ENCODE measurements at places on chromosomes 12 and 14. TPM values are rescaled to one million over a fixed set of nuclear protein-coding genes. Genes with fewer than 3 reads are reported as not detected.
A peak's percentile ranks its signal among the peaks of the same experiment; 100 is the strongest.

The PPM1H gene
- total RNA-seq, result 1.5 TPM

The PLEKHH1 gene
- total RNA-seq, result 8.0 TPM

The LRRC10 gene
- not detected for total RNA-seq

- no peak overlapping the region for H3K27ac ChIP-seq
- H3K4me1 ChIP-seq, result no peaks in the 10 kb centered on the region
These were observed 341.6 kb upstream of the SFSWAP start for GRCh38 chr12:131369094-131369845.

- no peaks in the 10 kb centered on the region for H3K27me3 ChIP-seq
- no peaks in the 10 kb centered on the region for H3K36me3 ChIP-seq
- H3K27ac ChIP-seq, result no peak overlapping the region
- no peaks in the 10 kb centered on the region for H3K4me1 ChIP-seq
- DNase-seq, result no peak
These were observed 57.5 kb upstream of the PIWIL1 start for GRCh38 chr12:130280231-130280630.

GRCh38 chr12:111034083-111034885 is 113.9 kb upstream of the MYL2 start:
- DNase-seq, result no peak
- peaks cover 22% of the 10 kb centered on the region for H3K4me1 ChIP-seq
- peaks cover 33% of the 10 kb centered on the region for H3K27me3 ChIP-seq
- H3K27ac ChIP-seq, result no peak within 1 kb of the TSS
- peak within 1 kb of the TSS; percentile 36 for H3K4me3 ChIP-seq

The ZDHHC22 gene
- total RNA-seq, result 1.9 TPM

The RASAL1 gene
- not detected for total RNA-seq

GRCh38 chr14:35576260-35576659 is 42.3 kb downstream of the INSM2 start:
- no peaks in the 10 kb centered on the region for H3K36me3 ChIP-seq
- H3K27me3 ChIP-seq, result no peaks in the 10 kb centered on the region
- DNase-seq, result no peak
- H3K4me1 ChIP-seq, result no peaks in the 10 kb centered on the region
- no peak overlapping the region for H3K27ac ChIP-seq

The SCN8A gene
- 0.71 TPM for total RNA-seq

DNA sequence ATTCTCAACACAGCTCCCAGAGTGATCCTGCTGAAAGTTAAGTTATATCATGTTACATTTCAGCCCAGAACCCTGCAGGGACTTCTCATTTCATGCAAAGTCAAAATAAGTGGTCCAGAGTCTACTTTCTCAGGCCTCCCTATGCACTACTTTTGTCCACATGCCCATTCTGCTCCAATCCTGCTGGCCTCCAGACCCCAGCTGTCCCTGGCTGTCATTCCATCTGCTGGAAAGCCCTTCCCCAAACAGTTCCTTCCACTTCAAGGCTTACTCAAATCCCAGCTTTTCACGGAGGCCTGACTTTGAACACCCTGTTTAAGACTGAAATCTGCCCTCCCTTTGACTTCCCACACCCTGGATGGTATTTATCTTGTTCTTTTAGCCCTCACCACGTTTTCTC is 109.8 kb upstream of the DNM1L start:
- H3K27ac ChIP-seq, result no peak overlapping the region
- DNase-seq, result no peak
- H3K27me3 ChIP-seq, result no peaks in the 10 kb centered on the region
- H3K4me3 ChIP-seq, result no peak overlapping the region
- no peaks in the 10 kb centered on the region for H3K36me3 ChIP-seq

The SLC5A8 gene
- total RNA-seq, result not detected

DNA sequence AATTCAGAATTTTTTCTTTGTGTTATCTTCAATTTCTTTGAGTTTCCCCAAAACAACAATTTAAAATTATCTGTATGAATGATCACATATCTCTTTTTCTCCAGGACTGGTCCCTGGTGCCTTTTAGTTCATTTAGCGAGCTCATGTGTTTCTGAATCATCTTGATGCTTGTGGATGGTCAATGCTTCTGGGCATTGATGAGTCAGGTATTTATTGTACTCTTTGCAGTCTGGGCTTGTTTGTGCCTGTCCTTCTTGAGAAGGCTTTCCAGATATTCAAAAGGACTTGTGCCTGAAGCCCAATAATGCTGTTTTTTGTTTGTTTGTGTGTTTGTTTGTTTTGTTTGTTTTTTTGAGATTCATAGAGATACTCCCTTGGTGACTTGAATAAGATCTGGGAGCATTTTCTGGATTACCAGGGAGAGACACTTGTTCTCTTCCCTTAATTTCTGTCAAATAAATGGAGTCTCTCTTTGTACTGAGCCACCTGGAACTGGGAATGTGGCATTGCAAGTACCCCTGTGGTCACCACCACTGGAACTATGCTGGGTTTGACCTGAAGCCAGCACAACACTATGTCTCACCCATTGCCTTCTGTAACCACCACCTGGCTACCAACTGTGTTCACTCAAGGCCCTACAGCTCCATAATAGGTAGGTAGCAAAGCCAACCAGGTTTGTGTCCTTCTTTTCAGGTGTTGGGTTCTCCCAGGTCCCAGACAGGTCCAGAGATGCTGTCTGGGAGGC is 56.3 kb downstream of the SLC6A15 start:
- no peak overlapping the region for H3K27ac ChIP-seq
- H3K36me3 ChIP-seq, result no peaks in the 10 kb centered on the region
- H3K4me3 ChIP-seq, result no peak overlapping the region
- DNase-seq, result no peak
- H3K27me3 ChIP-seq, result no peaks in the 10 kb centered on the region
- no peaks in the 10 kb centered on the region for H3K4me1 ChIP-seq

The KRT6C gene
- not detected for total RNA-seq

The JPH4 gene
- 1.8 TPM for total RNA-seq

DNA sequence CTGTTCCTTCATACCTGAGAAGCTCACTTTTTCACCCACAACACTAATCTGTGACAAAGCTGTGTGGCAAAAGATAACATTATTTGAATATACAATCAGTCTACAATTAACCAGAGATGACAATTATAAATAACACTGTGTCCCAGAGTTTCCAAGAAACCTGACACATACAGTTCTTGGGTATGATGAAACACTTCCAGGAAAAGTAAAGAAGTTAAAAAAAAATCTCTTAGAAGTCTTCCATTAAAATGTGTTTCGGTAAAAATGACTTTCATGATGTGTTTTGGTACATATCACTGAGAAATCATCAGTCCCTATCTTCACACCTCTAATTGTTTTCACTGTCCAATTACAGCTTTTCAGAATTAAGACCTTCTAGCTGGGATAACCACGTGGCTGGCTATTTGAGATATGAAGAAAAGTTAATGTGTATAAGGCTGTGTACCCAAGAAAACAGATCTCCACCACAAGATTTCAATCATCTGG is 390.2 kb downstream of the SOX5 start:
- no peak overlapping the region for H3K4me3 ChIP-seq
- H3K4me1 ChIP-seq, result no peaks in the 10 kb centered on the region
- H3K36me3 ChIP-seq, result no peaks in the 10 kb centered on the region
- no peak overlapping the region for H3K27ac ChIP-seq
- DNase-seq, result no peak

DNA sequence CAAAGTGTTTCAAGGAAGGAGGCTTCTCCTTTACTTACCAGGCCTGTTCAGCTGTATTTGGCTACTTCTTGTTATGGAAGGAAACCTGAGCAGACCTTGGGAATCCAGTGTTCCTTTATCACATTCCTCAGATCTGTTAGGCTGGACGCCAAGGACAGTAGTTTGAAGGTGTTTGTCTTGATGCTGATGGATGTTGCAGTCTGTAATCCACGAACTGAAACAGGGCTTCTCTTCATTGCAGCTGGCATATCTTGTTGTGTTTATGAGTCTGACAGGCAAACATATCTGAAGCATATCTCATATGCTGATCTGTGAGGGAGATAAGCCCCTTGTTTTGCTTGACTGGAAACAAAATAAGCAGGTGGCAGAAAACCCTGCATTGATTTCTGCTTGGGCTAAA is 904.3 kb downstream of the NRXN3 start:
- no peak overlapping the region for H3K4me3 ChIP-seq
- peaks cover 19% of the 10 kb centered on the region for H3K4me1 ChIP-seq
- H3K36me3 ChIP-seq, result no peaks in the 10 kb centered on the region
- no peak for DNase-seq
- no peak overlapping the region for H3K27ac ChIP-seq
- no peaks in the 10 kb centered on the region for H3K27me3 ChIP-seq

DNA sequence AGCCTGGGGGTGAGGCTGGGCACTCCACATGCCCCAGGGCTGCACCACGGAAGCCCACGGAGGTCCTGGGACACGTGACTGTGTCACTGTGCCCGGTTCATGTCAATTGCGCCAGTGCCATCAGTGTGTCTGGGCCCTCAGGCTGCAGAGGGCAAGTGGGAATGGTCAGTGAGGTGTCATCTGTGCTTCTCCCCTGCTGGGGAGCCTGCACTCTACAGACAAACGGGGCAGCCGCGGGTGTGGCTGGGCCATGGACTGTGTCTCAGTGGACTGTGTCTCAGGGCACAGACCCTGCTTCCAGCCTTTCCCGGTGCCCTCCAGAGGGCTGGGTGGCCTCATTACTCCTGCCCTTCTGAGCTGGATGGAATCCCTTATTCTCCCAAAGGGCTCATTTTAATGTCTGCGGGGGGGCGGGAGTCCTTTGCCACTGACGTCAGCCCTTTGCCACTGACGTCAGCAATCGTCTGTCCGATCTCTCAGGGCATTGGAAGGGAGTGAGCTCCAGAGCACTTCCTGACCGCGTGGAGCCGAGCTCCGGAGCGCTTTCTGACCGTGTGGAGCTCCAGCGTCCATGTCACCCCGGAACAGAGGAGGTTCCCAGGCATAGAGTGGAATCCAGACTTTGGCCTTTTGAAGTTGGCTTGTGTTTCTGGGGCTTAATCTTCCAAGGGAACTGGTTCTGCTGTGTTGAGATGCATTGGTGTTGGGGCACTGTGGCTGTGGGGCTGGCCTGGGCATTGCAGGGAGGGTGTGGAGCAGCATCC is 72.4 kb downstream of the ADGRD1 start:
- no peak overlapping the region for H3K27ac ChIP-seq
- no peaks in the 10 kb centered on the region for H3K27me3 ChIP-seq
- peaks cover 17% of the 10 kb centered on the region for H3K4me1 ChIP-seq
- H3K36me3 ChIP-seq, result no peaks in the 10 kb centered on the region
- no peak overlapping the region for H3K4me3 ChIP-seq

The DAO gene
- not detected for total RNA-seq

The SIX1 gene
- total RNA-seq, result 0.71 TPM

GRCh38 chr14:103548463-103549351 is 13.8 kb downstream of the BAG5 start:
- no peak for DNase-seq
- peak overlapping the region; percentile 40 for H3K4me3 ChIP-seq
- no peaks in the 10 kb centered on the region for H3K36me3 ChIP-seq
- H3K27ac ChIP-seq, result peak overlapping the region; percentile 95

GRCh38 chr12:65839027-65839426 is 14.7 kb downstream of the HMGA2 start:
- no peak for DNase-seq
- H3K4me3 ChIP-seq, result no peak overlapping the region
- no peaks in the 10 kb centered on the region for H3K27me3 ChIP-seq
- no peak overlapping the region for H3K27ac ChIP-seq
- H3K4me1 ChIP-seq, result no peaks in the 10 kb centered on the region

GRCh38 chr12:47808574-47809365 is 10.9 kb downstream of the HDAC7 start:
- peak overlapping the region; percentile 98 for H3K27ac ChIP-seq
- peaks cover 100% of the 10 kb centered on the region for H3K4me1 ChIP-seq
- no peaks in the 10 kb centered on the region for H3K36me3 ChIP-seq
- no peaks in the 10 kb centered on the region for H3K27me3 ChIP-seq
- no peak overlapping the region for H3K4me3 ChIP-seq

GRCh38 chr14:102571478-102572042 is 20.9 kb upstream of the RCOR1 start:
- no peak for DNase-seq
- no peaks in the 10 kb centered on the region for H3K36me3 ChIP-seq
- no peaks in the 10 kb centered on the region for H3K4me1 ChIP-seq
- H3K27ac ChIP-seq, result no peak overlapping the region
- H3K27me3 ChIP-seq, result no peaks in the 10 kb centered on the region

The PROX2 gene
- total RNA-seq, result not detected

The RILPL2 gene
- total RNA-seq, result 6.1 TPM

DNA sequence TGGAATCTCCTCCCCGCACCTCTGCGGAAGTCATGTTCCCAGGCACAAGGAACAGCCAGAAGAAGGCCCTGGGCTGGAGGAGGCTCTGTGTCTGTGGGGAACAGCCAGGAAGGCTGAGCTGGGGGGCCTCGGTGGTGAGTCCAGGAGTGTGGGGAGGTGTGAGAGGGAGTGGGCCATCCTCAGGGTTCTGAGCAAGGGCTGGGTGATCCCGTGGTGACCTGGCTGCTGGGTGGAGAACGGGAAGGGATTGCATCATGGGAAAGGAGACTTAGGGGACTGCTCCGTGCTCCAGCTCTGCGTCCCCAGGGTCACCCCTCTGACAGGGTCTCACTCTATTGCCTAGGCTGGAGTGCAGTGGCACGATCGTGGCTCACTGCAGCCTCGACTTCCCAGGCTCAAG is 13.8 kb downstream of the AACS start:
- H3K4me1 ChIP-seq, result no peaks in the 10 kb centered on the region
- H3K4me3 ChIP-seq, result no peak overlapping the region
- H3K27me3 ChIP-seq, result no peaks in the 10 kb centered on the region
- DNase-seq, result no peak
- peak overlapping the region; percentile 34 for H3K27ac ChIP-seq

- peaks cover 7% of the 10 kb centered on the region for H3K36me3 ChIP-seq
- no peak overlapping the region for H3K27ac ChIP-seq
- no peaks in the 10 kb centered on the region for H3K27me3 ChIP-seq
- DNase-seq, result no peak
- H3K4me1 ChIP-seq, result no peaks in the 10 kb centered on the region
- no peak overlapping the region for H3K4me3 ChIP-seq
These were observed 66.5 kb downstream of the C2CD5 start for GRCh38 chr12:22477894-22478287.

- no peaks in the 10 kb centered on the region for H3K36me3 ChIP-seq
- no peak for DNase-seq
- peaks cover 12% of the 10 kb centered on the region for H3K4me1 ChIP-seq
- H3K27ac ChIP-seq, result no peak overlapping the region
- no peak overlapping the region for H3K4me3 ChIP-seq
These were observed 55.7 kb downstream of the TRPV4 start for GRCh38 chr12:109777544-109777943.

GRCh38 chr12:47821346-47821706 is 1.6 kb upstream of the HDAC7 start:
- no peak for DNase-seq
- peaks cover 2% of the 10 kb centered on the region for H3K4me1 ChIP-seq
- H3K4me3 ChIP-seq, result no peak overlapping the region
- H3K36me3 ChIP-seq, result no peaks in the 10 kb centered on the region
- peak overlapping the region; percentile 98 for H3K27ac ChIP-seq

The ARHGAP9 gene
- total RNA-seq, result 9.2 TPM

GRCh38 chr14:79467835-79468234 is 743.5 kb downstream of the DIO2 start:
- no peaks in the 10 kb centered on the region for H3K27me3 ChIP-seq
- no peak overlapping the region for H3K4me3 ChIP-seq
- DNase-seq, result no peak

DNA sequence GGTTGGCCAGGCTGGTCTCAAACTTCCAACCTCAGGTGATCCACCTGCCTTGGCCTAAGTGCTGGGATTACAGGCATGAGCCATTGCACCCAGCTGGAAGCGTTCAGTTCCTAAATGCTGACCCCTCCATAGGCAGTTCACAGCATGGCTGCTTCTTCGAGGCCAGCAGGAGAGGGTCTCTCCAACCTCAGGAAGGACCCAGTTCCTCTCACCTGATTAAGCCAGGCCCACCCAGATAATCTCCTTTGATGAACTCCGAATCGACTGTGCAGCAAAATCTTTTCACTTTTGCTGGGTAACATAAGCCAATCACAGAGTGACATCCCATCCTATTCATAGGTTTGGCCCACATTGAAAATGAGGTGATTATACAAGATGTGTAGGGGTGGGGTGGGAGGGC is 165.1 kb downstream of the ADCK1 start:
- peaks cover 35% of the 10 kb centered on the region for H3K27me3 ChIP-seq
- no peak overlapping the region for H3K27ac ChIP-seq
- DNase-seq, result no peak
- no peaks in the 10 kb centered on the region for H3K36me3 ChIP-seq
- H3K4me3 ChIP-seq, result no peak overlapping the region

Measured in sigmoid colon (tissue), 7 donors.